ENCODE measurements at places on chromosomes 2 and 18. TPM values are rescaled to one million over a fixed set of nuclear protein-coding genes. Genes with fewer than 3 reads are reported as not detected.

DNA sequence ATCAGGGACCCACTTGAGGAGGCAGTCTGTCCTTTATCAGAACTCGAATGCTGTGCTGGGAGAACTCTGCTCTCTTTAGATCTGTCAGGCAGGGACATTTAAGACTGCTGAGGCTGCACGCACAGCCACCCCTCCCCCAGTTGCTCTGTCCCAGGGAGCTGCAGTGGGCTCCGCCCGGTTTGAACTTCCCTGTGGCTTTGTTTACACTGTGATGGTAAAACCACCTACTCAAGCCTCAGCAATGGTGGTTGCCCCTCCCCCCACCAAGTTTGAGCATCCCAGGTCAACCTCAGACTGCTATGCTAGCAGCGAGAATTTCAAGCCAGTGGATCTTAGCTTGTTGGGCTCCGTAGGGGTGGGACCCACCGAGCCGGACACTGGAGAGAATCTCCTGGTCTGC is 11.8 kb upstream of the LHCGR start:
- H3K27ac ChIP-seq: no peak overlapping the region
- no peaks in the 10 kb centered on the region for H3K36me3 ChIP-seq
- H3K27me3 ChIP-seq: no peaks in the 10 kb centered on the region
- H3K4me3 ChIP-seq: no peak overlapping the region

DNA sequence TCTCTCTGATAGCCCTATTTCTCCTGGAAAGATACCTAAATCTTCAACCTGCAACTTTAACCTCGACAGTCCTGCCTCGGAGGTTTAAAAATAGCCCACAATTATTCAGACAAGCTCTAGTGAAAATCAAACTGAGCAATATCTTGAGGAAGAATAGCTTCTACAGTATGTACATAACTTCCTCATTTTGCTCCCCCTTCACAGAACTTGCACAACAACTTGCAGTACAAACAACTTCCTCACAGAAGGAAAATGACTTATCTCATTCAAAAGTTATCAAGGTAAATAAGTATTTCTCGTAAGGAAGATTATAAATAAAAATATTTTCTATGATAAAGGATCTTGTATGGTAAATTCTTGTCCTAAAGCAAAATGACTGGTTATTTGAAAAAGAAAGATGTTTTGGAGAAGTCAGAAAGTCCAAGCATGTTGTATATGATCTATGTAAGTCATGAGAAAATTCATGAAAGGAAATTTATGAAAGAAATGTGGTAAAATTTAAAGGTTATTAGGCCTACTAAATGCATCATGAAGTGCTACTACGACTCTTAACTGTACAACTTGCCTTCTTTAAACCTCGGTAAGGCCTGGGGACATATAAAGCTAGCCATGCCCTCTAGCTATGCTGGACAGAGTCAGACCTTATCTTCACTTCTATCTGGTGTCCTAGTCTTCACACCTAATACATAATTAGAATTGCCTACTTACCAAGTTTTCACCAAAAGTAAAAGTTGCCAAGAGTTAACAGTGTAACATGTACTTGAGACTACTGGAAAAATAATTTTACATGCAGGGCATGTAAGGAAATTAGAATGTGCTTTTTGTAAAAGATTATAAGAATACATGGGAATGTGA is 394.5 kb downstream of the DLGAP1 start:
- H3K4me3 ChIP-seq: no peak overlapping the region
- no peaks in the 10 kb centered on the region for H3K36me3 ChIP-seq
- H3K27ac ChIP-seq: no peak overlapping the region
- H3K4me1 ChIP-seq: no peaks in the 10 kb centered on the region
- H3K27me3 ChIP-seq: no peaks in the 10 kb centered on the region
- DNase-seq: no peak

- no peak for DNase-seq
- no peak overlapping the region for H3K27ac ChIP-seq
- no peaks in the 10 kb centered on the region for H3K27me3 ChIP-seq
- no peaks in the 10 kb centered on the region for H3K4me1 ChIP-seq
These were observed 380.6 kb upstream of the REG3G start for GRCh38 chr2:78644854-78645253.

- H3K27ac ChIP-seq: peak overlapping the region; percentile 96
- H3K4me1 ChIP-seq: peaks cover 48% of the 10 kb centered on the region
- H3K27me3 ChIP-seq: no peaks in the 10 kb centered on the region
- peak; percentile 87 for DNase-seq
These were observed 41.7 kb upstream of the NABP1 start for GRCh38 chr2:191636235-191636543.

DNA sequence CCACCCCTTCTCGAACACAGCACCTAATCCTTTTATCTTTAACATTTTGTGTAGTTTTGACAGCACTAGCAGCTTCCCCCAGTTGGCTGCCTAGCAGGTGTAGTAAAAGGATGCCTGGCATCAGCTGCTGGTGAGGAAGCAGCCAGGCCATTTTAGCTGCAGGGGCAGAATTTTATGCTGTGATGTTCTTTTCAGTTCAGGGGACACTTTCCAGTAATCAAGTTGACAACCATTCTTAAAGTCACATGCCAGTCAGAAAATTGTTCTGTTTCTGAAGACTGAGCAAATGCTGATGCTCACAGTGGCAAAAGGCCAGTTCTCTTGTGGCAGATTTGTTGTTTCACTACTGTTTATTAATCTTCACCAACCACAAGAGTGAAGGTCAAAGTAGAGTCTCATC is 570.8 kb downstream of the CCDC85A start:
- no peaks in the 10 kb centered on the region for H3K4me1 ChIP-seq
- H3K4me3 ChIP-seq: no peak overlapping the region
- H3K27me3 ChIP-seq: no peaks in the 10 kb centered on the region
- no peak overlapping the region for H3K27ac ChIP-seq
- H3K36me3 ChIP-seq: no peaks in the 10 kb centered on the region

- peaks cover 25% of the 10 kb centered on the region for H3K4me1 ChIP-seq
- DNase-seq: peak; percentile 30
- no peaks in the 10 kb centered on the region for H3K36me3 ChIP-seq
- no peaks in the 10 kb centered on the region for H3K27me3 ChIP-seq
- peak overlapping the region; percentile 29 for H3K27ac ChIP-seq
These were observed 22.0 kb downstream of the FAM98A start for GRCh38 chr2:33577084-33577483.

GRCh38 chr2:72851333-72851732 is 25.5 kb upstream of the EXOC6B start:
- H3K36me3 ChIP-seq: no peaks in the 10 kb centered on the region
- H3K4me3 ChIP-seq: no peak overlapping the region
- peaks cover 58% of the 10 kb centered on the region for H3K27me3 ChIP-seq
- H3K4me1 ChIP-seq: no peaks in the 10 kb centered on the region
- no peak overlapping the region for H3K27ac ChIP-seq
- DNase-seq: no peak

DNA sequence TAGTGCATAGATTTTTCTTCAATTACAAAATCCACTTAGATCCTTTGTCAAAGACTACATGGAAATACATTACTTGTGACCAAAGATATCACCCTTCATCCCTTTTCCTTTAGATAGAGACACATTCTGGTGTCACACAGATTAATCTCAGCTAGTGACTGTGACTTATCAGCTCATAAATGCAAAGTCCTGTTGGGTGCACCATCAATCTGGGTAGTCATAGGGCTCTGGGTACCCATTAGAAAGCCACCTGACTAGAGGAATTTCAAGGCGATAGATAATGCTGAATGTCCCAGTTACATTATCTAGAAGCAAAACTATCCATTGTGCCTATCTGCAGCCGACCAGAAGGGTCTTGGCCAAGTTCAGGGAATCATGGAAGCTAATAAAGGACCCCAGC is 2.6 kb upstream of the APOB start:
- no peak for DNase-seq
- H3K4me1 ChIP-seq: no peaks in the 10 kb centered on the region
- no peaks in the 10 kb centered on the region for H3K36me3 ChIP-seq
- no peak overlapping the region for H3K4me3 ChIP-seq
- H3K27me3 ChIP-seq: no peaks in the 10 kb centered on the region
- no peak overlapping the region for H3K27ac ChIP-seq

DNA sequence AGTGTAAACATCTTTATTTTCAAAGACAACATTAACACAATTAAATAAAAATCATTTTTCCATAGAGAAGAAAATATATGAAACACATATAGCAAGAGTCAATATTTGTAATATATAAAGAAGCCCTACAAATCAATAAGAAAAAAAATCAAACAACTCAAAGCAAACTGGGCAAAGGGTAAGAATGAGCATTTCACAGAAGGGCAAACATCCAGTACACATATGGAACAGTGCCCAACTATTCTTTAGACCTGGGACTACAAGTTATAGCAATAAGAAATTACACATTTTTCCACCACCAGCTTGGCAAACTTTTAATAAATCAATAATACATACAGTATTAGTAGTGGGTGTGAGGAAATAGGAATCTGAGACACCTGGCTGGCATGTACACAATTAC is 324.1 kb downstream of the CYP26B1 start:
- peaks cover 8% of the 10 kb centered on the region for H3K4me1 ChIP-seq
- H3K27me3 ChIP-seq: no peaks in the 10 kb centered on the region
- H3K27ac ChIP-seq: no peak overlapping the region
- no peak overlapping the region for H3K4me3 ChIP-seq
- DNase-seq: no peak

DNA sequence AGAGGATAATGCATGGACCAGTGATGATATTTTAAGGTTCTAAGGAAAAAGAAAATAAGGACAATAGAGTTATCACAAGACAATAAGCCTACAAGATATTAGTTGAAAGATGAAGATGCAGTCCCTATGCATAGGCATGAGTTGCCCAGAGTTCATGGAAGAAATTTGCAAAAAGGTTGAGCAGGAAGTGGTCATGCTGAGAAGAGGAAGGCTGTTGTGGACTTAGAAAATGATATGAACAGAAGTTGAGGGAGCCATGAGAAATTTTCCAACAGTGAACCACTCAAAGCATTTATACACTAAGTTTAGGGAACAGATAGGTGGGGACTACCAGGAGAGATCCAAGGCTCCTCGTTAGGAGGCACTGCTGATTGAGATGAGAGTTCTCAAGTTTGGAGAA is 3.5 kb downstream of the OSBPL6 start:
- no peak for DNase-seq
- H3K4me1 ChIP-seq: peaks cover 9% of the 10 kb centered on the region
- no peaks in the 10 kb centered on the region for H3K27me3 ChIP-seq
- H3K27ac ChIP-seq: no peak overlapping the region
- no peak overlapping the region for H3K4me3 ChIP-seq
- H3K36me3 ChIP-seq: no peaks in the 10 kb centered on the region

DNA sequence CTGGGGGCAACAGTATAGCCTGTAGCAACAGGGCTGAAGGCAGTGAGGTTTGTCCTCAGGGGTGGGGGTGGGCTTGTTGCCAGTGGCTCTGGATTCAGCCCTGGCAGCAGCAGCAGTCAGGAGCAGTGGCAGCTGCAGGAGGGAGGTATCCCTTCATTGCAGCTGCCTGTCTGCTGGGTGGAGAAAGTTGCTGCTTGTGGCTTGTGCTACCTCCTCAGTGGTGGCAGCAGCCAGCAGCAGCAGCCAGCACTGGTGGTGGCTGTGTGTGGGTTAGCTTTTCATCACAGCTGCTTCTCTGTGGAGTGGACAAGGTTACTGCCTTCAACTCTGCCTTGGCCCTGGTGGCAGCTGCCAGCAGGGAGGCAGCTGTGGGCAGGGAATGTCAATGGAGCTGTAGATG is 94.9 kb downstream of the ARL6IP6 start:
- no peaks in the 10 kb centered on the region for H3K27me3 ChIP-seq
- H3K27ac ChIP-seq: no peak overlapping the region
- H3K4me1 ChIP-seq: no peaks in the 10 kb centered on the region
- DNase-seq: no peak

- H3K36me3 ChIP-seq: no peaks in the 10 kb centered on the region
- no peaks in the 10 kb centered on the region for H3K27me3 ChIP-seq
- H3K4me1 ChIP-seq: no peaks in the 10 kb centered on the region
- no peak for DNase-seq
These were observed 60.3 kb downstream of the PIAS2 start for GRCh38 chr18:46856973-46857372.

DNA sequence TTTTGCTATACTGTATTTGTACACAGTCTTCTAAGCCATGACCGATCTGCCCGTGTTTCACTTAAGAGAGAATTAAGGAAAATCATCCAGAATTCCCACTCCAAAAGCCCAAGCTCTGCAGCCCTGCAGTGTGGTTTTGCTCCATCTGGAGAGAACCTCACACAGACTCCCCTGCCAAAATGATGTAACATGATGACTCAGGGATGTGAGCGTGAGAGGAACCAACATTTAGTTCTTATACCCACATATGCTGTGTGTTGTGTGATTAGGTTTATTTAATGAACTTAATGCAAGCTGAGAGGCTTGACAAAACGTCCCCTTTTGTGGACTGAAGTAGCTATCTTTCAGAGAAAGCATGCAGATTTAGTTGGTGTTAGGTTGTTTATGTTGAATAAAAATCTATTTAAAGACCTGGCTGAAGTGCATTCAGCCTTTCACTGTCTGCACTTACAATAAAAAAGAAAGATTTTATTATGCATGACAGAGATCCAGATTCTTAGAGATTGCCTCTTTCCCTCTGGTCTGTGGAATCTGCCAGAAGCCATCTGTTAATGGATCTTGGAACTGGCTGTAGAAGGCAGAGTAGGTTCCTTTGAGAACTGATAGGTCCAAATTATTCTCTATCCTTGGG is 6.3 kb downstream of the RAB12 start:
- H3K27ac ChIP-seq: peak overlapping the region; percentile 90
- peaks cover 41% of the 10 kb centered on the region for H3K4me1 ChIP-seq
- peak; percentile 94 for DNase-seq
- H3K27me3 ChIP-seq: no peaks in the 10 kb centered on the region
- H3K4me3 ChIP-seq: peak overlapping the region; percentile 48

DNA sequence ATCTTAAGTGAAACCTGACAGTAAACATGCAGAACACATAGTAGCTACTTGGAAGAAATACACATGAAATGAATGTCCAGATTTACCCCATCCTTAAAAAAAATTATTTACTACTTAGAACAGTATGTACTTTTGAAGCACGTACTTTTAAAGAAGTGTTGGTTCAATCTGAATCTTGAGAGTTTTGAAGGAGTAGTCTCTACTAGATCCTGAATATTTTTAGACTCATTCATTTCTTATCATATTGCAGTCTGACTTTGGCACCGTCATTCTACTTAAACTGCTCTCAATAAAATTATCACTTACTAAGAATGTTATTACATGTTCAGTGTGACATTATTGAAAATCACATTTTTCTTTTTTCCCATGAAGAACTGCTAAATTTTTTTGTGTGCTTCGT is 187.8 kb downstream of the DPP4 start:
- H3K4me1 ChIP-seq: no peaks in the 10 kb centered on the region
- no peaks in the 10 kb centered on the region for H3K36me3 ChIP-seq
- H3K27ac ChIP-seq: no peak overlapping the region
- no peak for DNase-seq
- H3K27me3 ChIP-seq: peaks cover 7% of the 10 kb centered on the region
- H3K4me3 ChIP-seq: no peak overlapping the region

GRCh38 chr2:75556679-75557366 is 3.9 kb downstream of the EVA1A start:
- H3K36me3 ChIP-seq: peaks cover 17% of the 10 kb centered on the region
- DNase-seq: no peak
- peaks cover 40% of the 10 kb centered on the region for H3K4me1 ChIP-seq
- no peak overlapping the region for H3K4me3 ChIP-seq

GRCh38 chr18:37537868-37538525 is 27.6 kb downstream of the CELF4 start:
- H3K36me3 ChIP-seq: no peaks in the 10 kb centered on the region
- H3K4me1 ChIP-seq: no peaks in the 10 kb centered on the region
- peaks cover 28% of the 10 kb centered on the region for H3K27me3 ChIP-seq
- H3K4me3 ChIP-seq: no peak overlapping the region

COA5 gene
- 32.7 TPM for total RNA-seq

LRRC30 gene
- not detected for total RNA-seq

PARD6G gene
- 0.22 TPM for total RNA-seq

POTEJ gene
- not detected for total RNA-seq

CHRNG gene
- not detected for total RNA-seq

OR6B2 gene
- total RNA-seq: not detected

NR4A2 gene
- total RNA-seq: 1.1 TPM

HOXD4 gene
- total RNA-seq: 7.8 TPM

Measured in GM23248 (cell line).